MG63 (cell line): ENCODE measurements at places on chromosomes 12 and 14. TPM values are rescaled to one million over a fixed set of nuclear protein-coding genes. Genes with fewer than 3 reads are reported as not detected.

DNA sequence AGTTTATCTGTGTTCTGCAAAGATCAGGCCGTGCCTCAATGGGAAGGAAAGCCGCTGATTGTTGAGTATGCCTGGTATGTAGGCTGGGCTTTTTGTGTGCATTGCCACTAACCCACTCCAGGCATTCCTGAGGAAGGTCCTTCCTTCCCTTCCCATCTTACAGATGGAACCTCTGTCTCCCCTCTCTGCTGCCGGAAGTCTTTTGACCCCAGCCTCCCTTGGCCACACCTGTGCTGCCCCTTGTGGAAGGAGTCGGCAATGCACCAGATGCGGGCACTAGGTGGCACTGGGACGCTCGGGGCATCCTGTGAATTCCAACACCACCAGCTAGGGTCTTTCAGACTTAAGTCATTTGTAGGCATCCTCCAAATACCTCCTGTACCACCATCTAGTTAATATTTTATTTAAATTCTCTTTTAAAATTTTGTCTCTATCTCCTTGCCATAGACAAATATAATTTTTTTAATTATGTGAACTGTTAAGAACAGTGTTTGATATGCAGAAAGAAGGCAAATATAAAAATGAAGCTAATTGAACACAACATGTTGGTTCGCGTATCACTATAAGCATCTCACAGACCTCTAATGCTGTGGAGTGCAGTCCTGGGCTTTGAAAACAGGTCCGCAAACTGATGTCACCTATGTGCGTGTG, 99.6 kb downstream of the RIN3 start:
- DNase-seq = peak; percentile 29

Gene CARMIL3
- not detected in 2 replicates for total RNA-seq

GRCh38 chr12:13744561-13744960, 236.8 kb downstream of the GRIN2B start:
- DNase-seq = no peak

Gene PTPRB
- 0.27 and 1.1 TPM in 2 replicates for total RNA-seq

GRCh38 chr14:87754520-87755223, 238.3 kb downstream of the GALC start:
- no peak for DNase-seq

DNA sequence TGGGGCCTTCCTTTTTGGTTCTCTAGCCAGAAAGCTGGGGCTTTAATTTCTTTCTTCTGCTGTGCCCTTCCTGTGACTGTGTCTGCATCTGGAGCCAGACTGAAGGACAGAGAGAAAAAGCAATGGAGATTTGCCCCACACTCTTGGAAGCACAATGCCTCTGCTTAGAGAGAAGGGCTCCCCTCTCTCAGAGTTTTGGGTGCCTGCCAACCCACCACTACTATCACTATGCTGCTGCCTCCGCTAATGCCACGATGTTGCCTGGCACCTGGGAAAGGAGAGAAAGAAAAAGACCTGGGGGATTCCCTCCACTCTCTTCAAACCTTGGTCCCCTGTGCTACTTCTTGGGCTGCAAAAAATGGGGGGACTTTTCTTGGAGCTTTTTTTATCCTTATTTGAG, 52.6 kb downstream of the TMEM260 start:
- no peak for DNase-seq

- DNase-seq = no peak
Observed at GRCh38 chr14:102049258-102050025, 37.4 kb downstream of the HSP90AA1 start.

GRCh38 chr14:76413962-76414600, 38.1 kb downstream of the ESRRB start:
- no peak for DNase-seq
